ENCODE measurements at places on chromosomes 3 and 15.

DNA sequence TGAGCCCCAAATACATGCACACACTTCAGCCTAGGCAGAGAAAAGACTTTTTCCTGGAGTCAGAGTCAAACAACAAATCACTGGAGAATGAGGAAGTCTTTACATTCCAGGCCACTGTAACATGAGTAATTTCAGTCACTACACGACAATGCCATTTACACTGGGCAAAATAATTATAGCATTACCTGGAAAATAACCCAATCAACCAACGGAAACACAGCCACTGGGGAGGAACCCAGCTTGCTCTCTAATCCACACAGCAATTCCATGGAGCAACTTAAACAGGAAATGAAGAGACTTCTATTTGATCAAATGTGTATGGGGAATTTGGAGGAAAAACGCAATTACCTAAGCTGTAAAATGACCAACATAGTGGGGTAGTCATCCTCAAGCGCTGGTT lies 15.2 kb downstream of the FSTL1 start:
- no peak for DNase-seq

DNA sequence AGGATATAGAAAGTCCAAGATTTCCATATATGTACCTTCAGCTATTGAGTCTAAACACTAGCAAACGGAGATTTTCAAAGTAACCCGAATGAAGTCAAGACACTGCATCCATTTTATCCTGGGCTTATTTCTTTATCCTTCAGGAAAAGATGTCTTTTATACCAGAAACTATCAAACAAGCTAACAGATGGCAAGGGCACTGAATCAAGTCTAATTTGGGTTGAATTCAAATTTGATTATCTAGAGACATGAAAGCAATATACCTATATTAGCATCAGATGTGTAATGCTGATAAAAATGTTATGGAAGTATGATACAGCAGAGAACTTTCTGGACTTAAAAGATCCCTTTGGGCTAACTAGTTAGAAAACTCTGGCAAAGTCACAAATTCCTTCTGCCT lies 138.3 kb upstream of the TSPAN3 start:
- DNase-seq, result no peak

DNA sequence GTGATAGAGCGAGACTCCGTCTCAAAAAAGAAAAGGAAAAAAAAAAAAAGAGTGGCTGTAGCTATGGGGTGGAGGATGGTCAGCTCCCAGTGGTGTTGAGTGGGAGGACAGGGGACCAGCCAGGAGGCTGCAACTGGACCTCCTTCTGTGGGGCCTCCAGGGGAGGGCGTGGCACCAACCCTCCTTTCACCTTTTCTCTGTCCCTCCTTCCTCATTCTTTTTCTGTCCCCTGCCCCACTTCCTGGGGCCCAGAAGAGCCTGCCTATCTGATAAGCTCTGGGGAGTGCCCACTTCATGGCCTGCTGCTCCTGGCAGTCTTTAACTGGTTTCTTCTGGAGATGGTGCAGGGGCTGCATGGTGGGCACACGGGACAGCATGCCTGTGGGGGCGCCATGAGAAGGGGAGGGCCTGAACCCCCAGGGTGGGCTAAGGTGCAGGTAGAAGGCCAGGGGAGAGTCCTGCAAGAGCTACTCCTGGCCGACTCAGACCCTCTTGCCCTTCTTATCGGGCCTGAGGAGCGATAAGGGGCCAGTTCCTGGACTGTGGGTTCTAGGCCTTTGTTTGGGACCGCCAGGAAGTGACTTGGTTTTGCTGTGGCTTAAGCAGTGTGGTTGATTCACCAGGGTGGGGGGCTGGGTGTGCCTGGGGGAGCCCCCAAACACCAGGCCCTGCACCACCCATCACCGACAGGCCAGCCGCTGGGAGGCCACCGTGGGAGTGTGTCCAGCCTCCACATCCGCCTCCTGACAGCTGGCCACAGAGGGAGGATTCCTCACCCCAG lies 49.4 kb upstream of the FLNB start:
- no peak for DNase-seq

- DNase-seq, result no peak
Measured at GRCh38 chr15:69474291-69474690, 21.7 kb downstream of the RPLP1 start.

DNA sequence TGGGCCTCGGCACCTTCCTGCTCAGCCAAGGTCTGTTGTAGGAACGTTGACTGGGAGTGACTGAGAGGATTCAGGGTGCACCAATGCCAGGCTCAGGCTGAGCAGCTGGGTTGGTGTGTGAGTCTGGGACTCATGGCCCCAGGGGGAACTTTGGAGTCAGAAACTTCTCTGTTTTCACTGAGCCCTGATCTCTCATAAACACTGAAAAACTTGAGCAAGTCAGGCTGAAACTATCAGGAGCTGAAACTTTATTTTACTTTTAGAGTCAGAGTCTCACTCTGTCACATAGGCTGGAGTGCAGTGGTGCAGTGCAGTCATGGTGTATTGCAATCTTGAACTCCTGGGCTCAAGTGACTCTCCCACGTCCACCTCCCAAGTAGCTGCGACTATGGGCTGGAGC lies 3.0 kb downstream of the TRAK1 start:
- no peak for DNase-seq

DNA sequence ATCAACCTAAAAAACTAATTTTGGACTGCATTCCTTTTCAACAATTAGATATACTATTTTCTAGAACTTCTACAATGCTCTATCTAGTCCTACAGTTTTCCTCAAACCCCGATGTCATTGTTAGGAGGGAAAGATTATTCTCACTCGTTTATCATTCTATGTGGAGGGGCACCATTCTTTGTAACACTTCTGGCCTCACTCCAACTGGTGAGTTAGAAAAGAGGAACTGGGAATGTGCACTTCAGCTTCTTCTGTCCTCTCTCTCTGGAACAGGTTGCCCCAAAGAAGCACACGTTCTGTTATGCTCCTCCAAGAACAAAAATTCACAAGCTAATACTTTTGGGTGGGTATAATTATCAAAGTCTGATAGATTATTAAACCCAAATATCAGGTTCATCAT lies 137.9 kb downstream of the UACA start:
- no peak for DNase-seq

DNA sequence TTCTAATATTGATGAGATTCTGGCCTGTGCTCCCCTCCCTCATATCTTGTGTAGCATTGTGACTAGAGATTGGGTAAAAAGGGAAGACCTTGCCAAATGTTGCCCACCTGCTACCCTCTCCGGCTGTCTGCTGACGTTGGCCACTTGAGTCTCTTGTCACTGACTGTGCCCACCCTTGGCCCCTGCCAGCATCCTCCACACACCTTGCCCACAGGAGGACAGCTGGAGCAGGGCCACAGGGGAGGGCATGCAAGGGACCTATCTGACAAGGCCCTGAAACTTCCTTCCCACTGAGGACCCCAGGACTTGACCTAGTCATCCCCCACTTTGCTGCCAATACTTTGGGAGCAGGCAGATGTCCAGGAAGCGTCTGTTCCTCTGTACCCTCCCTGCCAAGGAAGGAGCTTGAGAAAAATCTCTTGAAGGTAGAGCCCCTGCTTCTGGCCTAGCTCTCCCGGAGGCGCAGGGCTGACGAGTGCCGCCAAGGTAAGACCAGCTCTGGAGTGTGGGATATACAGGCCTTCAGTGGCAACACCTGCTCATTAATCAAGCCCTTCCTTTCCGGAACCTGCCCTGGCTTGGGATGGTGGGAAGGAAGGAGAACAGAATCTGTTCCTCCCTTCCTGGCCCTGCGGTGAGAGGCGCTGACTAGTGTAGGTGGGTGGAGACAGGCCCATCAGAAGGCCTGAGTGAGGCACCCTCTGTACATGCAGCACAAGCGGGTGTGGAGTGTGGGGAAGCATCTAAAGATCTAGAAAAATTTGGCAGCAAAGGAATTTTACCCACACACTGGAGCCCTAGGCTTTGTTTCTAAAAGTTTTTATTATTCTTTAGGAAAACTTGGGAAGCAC lies 4.9 kb upstream of the PAK6 start:
- no peak for DNase-seq

GRCh38 chr3:153614563-153614962 lies 452.5 kb downstream of the RAP2B start:
- DNase-seq, result no peak

- DNase-seq, result peak; percentile 52
Measured at GRCh38 chr3:142863010-142863817, 25.7 kb downstream of the PCOLCE2 start.

GRCh38 chr3:115381573-115381912 lies 234.5 kb upstream of the ZBTB20 start:
- peak; percentile 25 for DNase-seq

- DNase-seq, result no peak
Measured at GRCh38 chr15:63277893-63278456, 570 bp downstream of the APH1B start.

DNA sequence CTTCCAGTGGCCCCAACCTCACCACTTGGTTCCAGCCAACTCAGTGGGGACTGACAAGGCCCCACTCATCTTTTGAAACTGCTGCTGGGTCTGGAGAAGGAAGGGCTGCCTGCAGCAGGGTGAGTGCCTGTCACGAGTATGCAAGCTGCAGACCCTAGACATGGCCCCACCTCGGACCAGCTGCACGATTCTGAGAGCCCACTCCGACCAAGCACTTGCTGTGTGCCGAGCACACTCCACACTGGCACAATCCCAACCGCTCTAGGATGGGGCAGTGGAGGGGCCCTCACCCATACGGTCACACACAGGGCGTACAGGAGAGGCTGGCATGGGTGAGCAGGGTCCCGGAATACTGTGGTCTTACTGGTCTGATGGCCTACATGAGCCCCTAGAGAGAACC lies 8.0 kb upstream of the PLXND1 start:
- no peak for DNase-seq

GRCh38 chr15:93610944-93611343 lies 521.9 kb upstream of the RGMA start:
- DNase-seq, result no peak

DNA sequence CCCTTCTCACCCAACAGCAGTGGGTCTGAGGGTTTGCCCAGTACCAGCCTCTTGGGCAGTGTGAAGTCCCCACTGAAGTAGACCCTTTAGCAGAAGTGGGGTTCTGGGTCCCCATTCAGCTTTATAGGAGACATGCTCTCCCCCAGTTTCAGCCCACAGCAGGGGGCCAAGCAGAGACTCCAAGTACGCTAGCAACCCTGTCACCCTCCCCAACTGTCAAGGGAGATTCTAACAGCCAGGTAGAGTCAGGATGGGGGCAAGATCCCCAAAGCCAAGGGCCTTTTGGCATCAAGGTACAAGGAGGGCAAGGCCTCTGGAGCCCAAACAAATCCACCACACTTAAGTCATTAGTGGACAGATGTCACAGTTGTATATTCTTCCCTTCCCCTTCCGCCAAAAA lies 1.8 kb downstream of the RBPMS2 start:
- DNase-seq, result no peak

- no peak for DNase-seq
Measured at GRCh38 chr15:59662260-59662659, 4.9 kb upstream of the GTF2A2 start.

DNA sequence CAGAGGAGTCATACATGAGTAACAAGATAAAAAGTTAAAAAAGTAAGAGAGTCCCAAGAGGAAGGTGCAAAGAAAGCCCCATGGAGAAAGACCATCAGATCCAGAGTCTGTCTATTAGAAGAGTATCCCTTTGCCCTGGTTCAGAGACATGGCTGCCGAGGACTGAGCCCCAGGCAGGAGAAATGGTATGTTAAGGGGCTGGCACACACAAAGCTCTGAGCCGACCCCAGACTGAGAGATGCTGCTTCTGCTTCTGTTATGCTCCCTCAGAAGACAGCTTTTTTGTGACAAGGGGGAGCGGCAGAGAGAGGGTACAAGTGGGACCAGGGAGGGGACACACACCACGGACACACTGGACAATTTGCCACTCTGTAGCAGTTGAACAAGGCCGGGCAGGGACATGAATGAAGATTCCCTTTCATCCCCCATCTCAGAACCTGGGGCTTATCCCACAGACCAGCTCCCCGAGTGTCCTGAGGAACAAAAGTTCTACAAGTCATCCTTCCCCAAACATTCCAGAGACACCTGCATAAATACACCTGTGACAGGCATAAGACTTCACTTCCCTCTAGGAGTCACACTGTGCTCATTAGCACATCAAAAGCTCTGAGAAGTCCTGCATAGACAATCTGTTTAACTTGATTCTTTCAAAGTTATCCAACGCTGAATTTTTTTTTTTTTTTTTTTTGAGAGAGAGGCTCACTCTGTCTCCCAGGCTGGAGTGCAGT lies 161.6 kb upstream of the WNT5A start:
- DNase-seq, result no peak

- no peak for DNase-seq
Measured at GRCh38 chr3:42670051-42670576, 15.2 kb upstream of the KLHL40 start.

GRCh38 chr3:87082796-87083440 lies 92.0 kb upstream of the VGLL3 start:
- DNase-seq, result peak; percentile 22

- DNase-seq, result no peak
Measured at GRCh38 chr3:42189001-42189460, 77.0 kb downstream of the CCK start.
